ENCODE measurements at places on chromosomes 11 and 22. TPM values are rescaled to one million over a fixed set of nuclear protein-coding genes. Genes with fewer than 3 reads are reported as not detected.
A peak's percentile ranks its signal among the peaks of the same experiment; 100 is the strongest.

Gene VWA5A
- 4.4 TPM for total RNA-seq

Gene SIK2
- total RNA-seq, result 8.0 TPM

Gene BCO2
- total RNA-seq, result 1.4 TPM

Gene GPR137
- total RNA-seq, result 28.5 TPM

Gene RASL10A
- total RNA-seq, result not detected

Gene SCGB1A1
- not detected for total RNA-seq

Gene ANO3
- total RNA-seq, result not detected

Gene AGBL2
- total RNA-seq, result 7.1 TPM

Gene SSTR3
- total RNA-seq, result 7.9 TPM

Gene SCN4B
- total RNA-seq, result 0.72 TPM

Gene RFPL1
- total RNA-seq, result not detected

Gene CCS
- total RNA-seq, result 22.0 TPM

Gene CCDC188
- not detected for total RNA-seq

GRCh38 chr11:19832086-19832750, 119.6 kb downstream of the NAV2 start:
- peaks cover 2% of the 10 kb centered on the region for H3K27me3 ChIP-seq
- no peak for DNase-seq
- no peak overlapping the region for H3K4me3 ChIP-seq
- H3K4me1 ChIP-seq, result no peaks in the 10 kb centered on the region
- no peak overlapping the region for H3K27ac ChIP-seq

GRCh38 chr11:73252577-73253191, 19.5 kb upstream of the P2RY6 start:
- DNase-seq, result peak; percentile 37
- H3K27me3 ChIP-seq, result no peaks in the 10 kb centered on the region
- H3K36me3 ChIP-seq, result no peaks in the 10 kb centered on the region
- H3K27ac ChIP-seq, result no peak overlapping the region

DNA sequence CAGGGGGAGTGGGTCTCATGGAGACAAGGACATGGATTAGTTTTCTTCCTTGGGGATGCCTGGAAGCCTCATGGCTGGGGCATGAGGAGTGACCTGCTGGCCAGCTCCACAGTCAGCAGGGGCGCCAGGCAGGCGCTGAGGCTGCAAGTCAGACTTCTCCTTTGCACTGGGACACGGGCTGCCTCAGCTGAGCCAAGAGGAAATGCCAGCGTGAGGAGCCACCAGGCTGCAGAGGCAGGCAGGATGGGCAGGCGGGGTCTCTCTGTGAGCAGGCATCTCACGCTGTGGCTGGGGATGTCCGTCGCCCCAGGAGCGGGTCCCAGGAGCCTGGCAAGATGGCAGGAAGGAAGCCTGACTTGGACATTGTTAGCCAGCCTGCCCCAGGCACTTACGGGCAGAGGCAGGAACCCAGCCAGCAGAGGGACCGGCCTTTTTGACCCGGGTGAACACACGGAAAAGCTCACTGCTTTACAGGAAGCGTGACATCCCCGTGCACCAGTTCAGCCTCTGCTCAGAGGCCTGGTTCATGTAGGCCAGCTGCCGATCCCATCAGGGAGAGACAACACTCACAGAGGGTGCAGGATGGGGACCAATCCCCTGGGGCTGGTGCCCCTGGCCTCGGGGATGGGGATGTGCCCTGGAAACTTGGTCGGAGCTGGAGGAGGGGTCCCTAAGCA, 10.2 kb downstream of the GNB1L start:
- peak overlapping the region; percentile 81 for H3K27ac ChIP-seq
- peaks cover 35% of the 10 kb centered on the region for H3K4me1 ChIP-seq
- DNase-seq, result peak; percentile 45
- peaks cover 19% of the 10 kb centered on the region for H3K36me3 ChIP-seq
- no peaks in the 10 kb centered on the region for H3K27me3 ChIP-seq

DNA sequence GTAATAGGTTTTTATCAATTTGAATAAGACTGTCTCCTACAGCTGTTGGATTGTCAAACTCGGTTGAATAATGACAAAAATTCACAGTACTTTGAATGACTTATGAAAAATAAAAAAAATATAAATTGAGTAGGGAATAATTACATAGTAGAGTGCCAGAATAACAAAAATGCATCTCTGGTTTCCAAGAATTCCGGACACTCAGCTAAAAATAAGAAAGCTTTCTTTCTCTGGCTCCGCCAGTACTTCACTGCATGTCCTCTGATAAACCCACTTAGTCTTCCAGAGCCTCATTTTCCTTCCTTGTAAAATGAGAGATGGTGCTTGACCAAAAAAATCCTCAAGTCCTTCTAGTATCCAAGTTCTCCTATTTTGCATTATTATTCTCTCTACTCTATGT, 374.6 kb upstream of the LUZP2 start:
- no peak overlapping the region for H3K4me3 ChIP-seq
- no peaks in the 10 kb centered on the region for H3K4me1 ChIP-seq
- no peaks in the 10 kb centered on the region for H3K27me3 ChIP-seq
- H3K27ac ChIP-seq, result no peak overlapping the region

GRCh38 chr22:50209893-50210292, 9.1 kb downstream of the SELENOO start:
- H3K4me3 ChIP-seq, result no peak overlapping the region
- peak; percentile 83 for DNase-seq
- H3K4me1 ChIP-seq, result peaks cover 7% of the 10 kb centered on the region
- peak overlapping the region; percentile 44 for H3K27ac ChIP-seq
- H3K36me3 ChIP-seq, result peaks cover 16% of the 10 kb centered on the region

DNA sequence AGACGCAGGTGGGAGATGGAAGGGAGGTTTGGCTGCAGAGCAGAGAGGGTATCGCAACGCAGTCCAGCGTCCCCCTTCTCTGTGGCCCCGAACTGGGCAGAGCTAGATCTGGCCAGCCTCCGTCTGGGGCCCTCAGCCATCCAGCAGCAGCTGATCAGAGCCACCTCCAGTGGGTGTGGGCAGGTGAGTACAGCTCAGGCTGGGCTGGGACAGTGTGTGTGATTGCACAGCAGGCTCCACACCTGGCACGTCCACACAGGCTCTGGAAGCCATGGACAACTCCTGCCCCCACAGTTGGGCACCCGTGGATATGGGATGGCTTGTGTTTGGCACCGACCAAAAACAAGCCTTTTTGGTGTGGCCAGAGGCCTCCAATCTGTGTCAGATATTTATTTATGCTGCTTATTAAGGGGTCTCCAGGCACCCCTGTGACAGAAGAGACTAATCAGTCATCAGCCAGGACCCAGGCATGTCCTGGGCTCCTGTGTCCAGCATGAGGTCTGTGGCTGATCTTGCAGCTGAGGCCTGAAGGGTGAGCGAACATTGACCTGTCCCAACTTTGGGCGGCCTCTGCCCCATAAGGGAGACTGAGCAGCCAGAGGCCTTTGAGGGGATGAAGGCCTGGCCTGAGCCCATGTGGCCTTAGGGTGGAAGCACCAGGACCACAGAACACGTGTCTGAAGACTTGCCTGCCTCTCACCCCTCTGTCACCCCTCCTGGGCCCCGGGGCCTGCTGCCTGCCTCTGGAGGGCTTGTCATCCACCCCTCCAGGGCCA, 18.6 kb downstream of the POLR3H start:
- peak overlapping the region; percentile 76 for H3K27ac ChIP-seq
- H3K4me3 ChIP-seq, result no peak overlapping the region
- no peaks in the 10 kb centered on the region for H3K27me3 ChIP-seq
- peaks cover 16% of the 10 kb centered on the region for H3K4me1 ChIP-seq
- no peak for DNase-seq
- H3K36me3 ChIP-seq, result peaks cover 16% of the 10 kb centered on the region

DNA sequence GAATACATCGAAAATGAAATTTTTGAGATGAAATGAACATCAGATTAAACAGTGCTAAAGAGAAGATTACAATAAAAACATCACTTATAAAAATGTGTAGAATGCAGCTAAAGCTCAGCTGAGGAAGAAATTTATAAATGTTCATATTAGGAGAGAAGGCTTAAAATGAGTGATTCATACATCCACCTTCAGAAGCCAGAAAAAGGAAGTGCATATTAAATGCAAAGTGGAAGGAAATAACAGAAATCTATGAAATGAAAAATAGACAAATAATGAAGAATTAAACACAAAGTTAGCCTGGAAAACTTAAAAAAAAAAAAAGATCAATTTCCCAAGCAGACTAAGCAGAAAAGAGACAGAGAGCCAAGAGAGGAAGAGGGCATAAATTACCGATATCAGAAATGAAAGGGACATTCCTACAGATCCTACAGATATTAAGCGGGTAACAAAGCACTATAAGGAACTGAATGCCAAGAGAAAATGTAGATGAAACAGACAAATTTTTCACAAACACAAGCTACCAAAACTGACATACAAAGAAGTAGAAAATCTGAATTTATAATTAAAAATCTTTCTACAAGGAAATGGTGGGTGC, 7.2 kb upstream of the MOB2 start:
- H3K4me1 ChIP-seq, result peaks cover 51% of the 10 kb centered on the region
- H3K27ac ChIP-seq, result no peak overlapping the region
- H3K4me3 ChIP-seq, result no peak overlapping the region
- no peaks in the 10 kb centered on the region for H3K27me3 ChIP-seq
- H3K36me3 ChIP-seq, result peaks cover 4% of the 10 kb centered on the region
- DNase-seq, result no peak

GRCh38 chr11:2928605-2929530, at the start of gene PHLDA2:
Gene PHLDA2 (minus strand): TSS chr11:2929420. CDS start chr11:2929364, 56 bp downstream.
- H3K27me3 ChIP-seq, result peaks cover 25% of the 10 kb centered on the region
- H3K36me3 ChIP-seq, result no peaks in the 10 kb centered on the region
- peaks cover 24% of the 10 kb centered on the region for H3K4me1 ChIP-seq
- DNase-seq, result peak; percentile 76
- H3K4me3 ChIP-seq, result peak within 1 kb of the TSS; percentile 75
- peak within 1 kb of the TSS; percentile 79 for H3K27ac ChIP-seq

GRCh38 chr11:110323786-110324185, 27.4 kb upstream of the RDX start:
- no peak overlapping the region for H3K4me3 ChIP-seq
- peaks cover 4% of the 10 kb centered on the region for H3K36me3 ChIP-seq
- peaks cover 5% of the 10 kb centered on the region for H3K27me3 ChIP-seq
- DNase-seq, result no peak
- peaks cover 12% of the 10 kb centered on the region for H3K4me1 ChIP-seq
- H3K27ac ChIP-seq, result no peak overlapping the region

DNA sequence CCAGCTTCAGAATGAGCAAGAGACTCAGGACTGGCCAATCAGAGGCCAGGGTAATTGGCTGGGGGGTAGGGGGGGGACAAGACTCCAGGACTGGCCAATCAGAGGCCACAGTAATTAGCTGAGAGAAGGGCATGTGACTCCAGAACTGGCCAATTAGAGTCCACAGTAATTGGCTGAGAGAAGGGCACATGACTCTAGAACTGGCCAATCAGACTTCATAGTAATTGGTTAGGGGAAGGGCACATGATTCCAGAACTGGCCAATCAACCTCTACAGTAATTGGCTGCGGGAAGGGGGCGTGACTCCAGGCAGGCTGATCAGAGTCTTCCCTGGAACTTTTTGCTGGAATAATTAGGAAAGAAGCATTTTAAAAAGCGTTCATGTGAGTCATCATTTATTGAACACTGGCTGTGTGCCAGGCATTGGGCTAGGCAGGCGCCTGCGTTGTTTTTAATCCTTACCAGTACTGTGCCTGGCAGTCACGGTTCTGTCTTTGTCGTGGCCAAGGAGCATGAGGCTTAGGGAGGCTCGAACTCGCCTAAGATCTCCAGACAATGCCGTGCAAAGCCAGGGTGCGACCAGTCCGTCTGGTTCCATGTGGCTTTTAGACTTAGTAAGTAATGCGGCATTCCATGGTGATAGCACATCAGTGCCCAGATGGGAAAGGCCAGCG, 508.1 kb downstream of the TBC1D22A start:
- no peaks in the 10 kb centered on the region for H3K36me3 ChIP-seq
- H3K4me1 ChIP-seq, result no peaks in the 10 kb centered on the region
- H3K4me3 ChIP-seq, result no peak overlapping the region
- no peak overlapping the region for H3K27ac ChIP-seq
- peaks cover 1% of the 10 kb centered on the region for H3K27me3 ChIP-seq

- H3K27ac ChIP-seq, result peak overlapping the region; percentile 34
- no peak overlapping the region for H3K4me3 ChIP-seq
- H3K36me3 ChIP-seq, result peaks cover 4% of the 10 kb centered on the region
- no peaks in the 10 kb centered on the region for H3K27me3 ChIP-seq
- no peak for DNase-seq
Observed at GRCh38 chr11:123086305-123086704, 24.4 kb upstream of the HSPA8 start.

GRCh38 chr11:22162756-22163155, 30.1 kb upstream of the ANO5 start:
- H3K27ac ChIP-seq, result no peak overlapping the region
- H3K4me3 ChIP-seq, result no peak overlapping the region
- no peak for DNase-seq
- H3K27me3 ChIP-seq, result no peaks in the 10 kb centered on the region
- no peaks in the 10 kb centered on the region for H3K4me1 ChIP-seq

DNA sequence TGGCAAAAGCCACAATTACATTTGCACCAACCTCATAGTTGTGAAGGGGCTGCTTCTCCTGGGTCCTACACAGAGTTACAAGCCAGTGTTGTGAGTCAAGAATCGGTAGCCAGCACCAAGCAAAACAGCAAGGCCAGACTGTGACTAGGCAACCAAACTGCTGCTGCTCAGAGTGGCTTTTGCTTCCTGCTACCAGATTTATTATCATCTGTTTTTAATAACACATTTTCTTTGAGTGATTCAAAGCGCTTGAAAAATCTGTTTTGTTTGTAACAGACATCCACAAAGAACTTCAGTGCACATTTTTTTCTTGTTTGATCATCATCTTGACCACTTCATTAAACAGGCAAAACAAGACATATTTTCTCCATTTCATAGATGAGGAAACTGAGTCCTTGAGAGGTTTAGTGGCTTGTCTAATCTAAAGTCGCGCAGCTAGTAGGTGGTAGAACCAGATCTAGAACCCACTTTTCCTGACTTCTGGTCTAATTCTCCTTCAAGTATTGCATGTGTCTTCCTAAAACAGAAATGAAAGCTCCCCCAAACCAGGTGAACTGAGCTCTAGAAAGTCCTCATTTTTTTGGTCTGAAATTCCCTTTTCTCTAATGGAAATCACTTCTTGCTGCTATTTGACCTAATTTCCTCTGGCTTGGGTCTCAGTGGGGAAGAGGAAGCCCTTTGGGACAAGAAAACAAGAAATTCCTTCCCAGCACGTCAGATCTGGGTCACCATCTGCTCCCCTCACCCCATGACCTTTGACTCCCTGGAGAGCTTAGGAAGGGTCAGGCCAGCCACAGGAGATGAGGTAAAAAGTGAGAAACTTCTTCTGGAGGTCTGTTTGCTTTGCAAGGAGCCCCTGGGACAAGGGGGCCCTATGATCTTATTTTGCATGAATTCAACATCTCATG, 39.9 kb downstream of the CWC15 start:
- no peak for DNase-seq
- H3K4me1 ChIP-seq, result peaks cover 36% of the 10 kb centered on the region
- H3K27ac ChIP-seq, result no peak overlapping the region
- H3K4me3 ChIP-seq, result no peak overlapping the region

- H3K36me3 ChIP-seq, result no peaks in the 10 kb centered on the region
- no peak for DNase-seq
- no peaks in the 10 kb centered on the region for H3K4me1 ChIP-seq
- no peaks in the 10 kb centered on the region for H3K27me3 ChIP-seq
Observed at GRCh38 chr11:84022695-84023094, 736.5 kb upstream of the CCDC90B start.

DNA sequence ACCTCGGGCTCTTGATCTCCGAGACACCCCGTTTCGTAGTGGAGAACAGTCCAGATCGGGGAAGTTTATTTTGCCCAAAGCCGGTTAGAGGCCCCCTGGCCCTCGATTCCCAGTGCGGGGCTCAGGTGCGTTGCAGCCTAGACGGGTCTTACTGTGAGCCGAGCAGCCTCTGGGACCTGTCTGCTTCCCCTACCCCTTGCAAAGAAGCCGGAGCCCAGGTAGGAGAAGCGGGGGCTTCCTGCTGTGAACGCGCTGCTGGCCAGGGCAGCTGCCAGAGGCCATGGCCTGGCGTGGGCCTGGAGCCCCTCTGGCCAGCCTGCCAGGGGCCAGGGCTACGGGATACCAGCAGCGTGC, 621 bp downstream of the TSPO start:
- H3K36me3 ChIP-seq, result no peaks in the 10 kb centered on the region
- H3K4me3 ChIP-seq, result peak overlapping the region; percentile 90
- H3K27me3 ChIP-seq, result no peaks in the 10 kb centered on the region
- peak overlapping the region; percentile 52 for H3K27ac ChIP-seq
- H3K4me1 ChIP-seq, result peaks cover 33% of the 10 kb centered on the region
